ENCODE measurements at places on chromosomes 11 and 22.

- DNase-seq: no peak
Measured at GRCh38 chr11:128208329-128209137, 378.8 kb downstream of the ETS1 start.

GRCh38 chr11:1296287-1296686 lies 13.1 kb downstream of the TOLLIP start:
- no peak for DNase-seq

DNA sequence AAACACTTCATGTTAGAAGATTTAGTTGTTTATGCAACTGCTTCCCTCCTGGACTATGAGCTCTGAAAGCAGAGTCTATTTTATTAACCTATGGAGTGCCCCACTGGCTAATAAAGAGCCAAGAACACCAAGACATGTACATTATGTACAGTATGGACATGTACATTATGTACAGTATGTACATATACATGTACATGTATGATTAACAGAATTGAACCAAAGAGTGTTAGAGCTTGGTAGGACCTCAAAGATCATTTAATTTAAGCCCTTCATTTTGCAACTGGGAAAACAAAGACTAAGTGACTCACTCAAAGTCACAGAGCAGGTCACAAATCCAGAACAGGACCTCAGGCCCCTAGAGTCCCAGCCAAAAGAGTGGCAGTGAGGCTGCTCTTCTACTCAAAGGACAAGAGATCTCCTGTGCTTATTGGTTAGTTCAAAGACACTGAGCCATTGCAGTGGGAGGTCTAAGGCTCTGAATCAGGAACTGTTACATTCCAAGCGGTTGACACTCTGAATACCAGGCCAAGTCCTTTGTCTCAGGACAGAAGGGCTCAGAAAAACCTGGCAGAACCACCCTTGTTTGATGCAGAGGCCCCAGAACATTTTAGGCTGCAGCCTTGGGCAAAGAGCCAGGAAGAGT lies 103.8 kb downstream of the FAM168A start:
- DNase-seq: no peak

DNA sequence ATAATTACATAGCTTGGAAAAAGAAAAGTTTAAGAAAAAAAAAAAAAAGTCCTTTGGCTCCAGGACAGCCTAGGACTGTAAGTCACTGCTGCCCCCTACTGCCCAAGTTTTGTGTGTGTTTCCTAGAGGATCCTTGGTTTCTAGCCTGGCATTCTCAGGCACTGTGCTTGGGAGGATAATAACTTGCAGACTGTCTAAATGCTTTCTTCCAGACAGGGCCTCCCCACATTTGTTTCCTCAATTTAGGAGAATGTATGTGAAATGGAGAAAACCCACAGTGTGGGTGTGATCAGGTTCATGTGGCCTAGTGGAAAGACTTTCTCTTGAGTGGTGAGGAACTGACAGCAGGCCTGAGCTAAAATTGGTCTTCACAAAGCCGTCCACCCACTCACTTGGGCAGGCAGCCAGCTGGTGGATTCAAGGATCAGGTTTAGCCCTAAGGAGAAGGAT lies 191.0 kb downstream of the NAV2 start:
- no peak for DNase-seq

- DNase-seq: no peak
Measured at GRCh38 chr22:38871360-38872171, 450 bp downstream of the CBX6 start.

DNA sequence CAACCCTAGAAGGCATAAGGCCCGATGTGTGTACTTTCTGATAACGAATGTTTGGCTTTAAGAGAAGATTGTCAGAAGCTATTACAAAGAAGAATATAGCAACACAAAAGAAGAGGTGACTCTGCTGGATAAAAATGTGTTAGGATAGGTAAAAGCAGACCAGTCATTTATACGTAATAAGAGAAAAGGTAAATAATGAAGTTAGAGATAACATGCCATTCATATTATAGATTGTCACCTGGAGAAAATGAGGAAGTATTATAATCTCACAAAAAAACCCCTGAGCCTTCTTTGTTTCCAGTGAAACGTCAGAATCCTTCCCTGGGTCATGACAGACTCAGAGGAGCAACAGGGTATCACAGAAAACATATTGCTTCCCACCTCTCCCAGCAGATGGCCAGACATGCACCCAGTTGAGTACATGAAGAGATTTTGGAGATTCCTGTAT lies 36.1 kb downstream of the PPFIA1 start:
- no peak for DNase-seq
